ENCODE measurements at places on chromosomes 12 and 14.

- peak; percentile 57 for DNase-seq
These were observed 19.0 kb upstream of the GPRC5A start for GRCh38 chr12:12872139-12872933.

DNA sequence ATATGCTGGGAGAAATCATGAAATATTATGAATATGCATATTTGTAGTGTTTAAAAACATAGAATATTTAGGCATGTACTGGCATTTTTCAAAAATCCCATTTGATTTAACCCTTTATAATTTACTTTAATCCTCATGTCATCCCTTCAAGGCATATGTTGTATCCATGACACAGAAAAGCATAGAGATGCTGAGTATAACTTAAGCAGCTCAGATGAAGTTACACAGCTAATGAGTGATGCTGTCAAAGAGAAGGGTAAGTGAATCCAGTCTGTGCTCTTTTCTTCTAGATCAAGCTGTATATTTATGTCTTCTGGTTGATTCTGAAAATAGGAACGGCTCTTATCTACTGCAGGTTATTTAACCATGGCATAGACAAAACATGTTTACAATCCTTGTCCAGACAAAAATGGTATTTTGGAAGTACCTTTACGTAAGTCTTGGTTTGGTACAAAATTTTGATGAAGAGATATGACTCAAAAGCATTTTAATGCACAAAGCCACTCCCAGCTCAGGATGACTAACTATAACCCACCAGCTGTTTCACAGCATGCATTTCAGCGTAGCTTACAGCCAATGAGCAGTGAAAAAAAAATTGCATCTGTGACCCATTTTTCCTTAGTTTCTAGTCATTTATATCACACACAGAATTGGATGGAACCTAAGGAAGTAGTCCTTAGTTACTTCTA lies 201.7 kb downstream of the STXBP6 start:
- DNase-seq = peak; percentile 71

DNA sequence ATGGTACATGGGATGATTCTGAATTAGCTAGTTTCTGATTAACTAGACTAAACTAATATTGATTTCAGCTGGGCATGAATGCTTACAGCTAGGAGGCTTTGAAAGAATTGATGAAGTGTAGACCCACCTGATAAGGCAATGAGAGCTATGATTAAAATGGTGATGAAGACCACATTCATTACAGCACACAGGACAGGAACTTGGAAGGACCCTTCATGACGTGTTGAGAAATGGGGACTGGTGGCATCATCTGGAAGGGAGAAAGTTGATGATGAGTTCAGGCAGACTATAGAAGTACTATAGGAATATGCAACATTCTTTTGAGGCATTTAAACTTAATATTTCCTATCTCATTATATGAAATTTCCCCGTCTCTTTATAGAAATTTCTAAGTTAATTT lies 4.5 kb downstream of the CD69 start:
- no peak for DNase-seq

DNA sequence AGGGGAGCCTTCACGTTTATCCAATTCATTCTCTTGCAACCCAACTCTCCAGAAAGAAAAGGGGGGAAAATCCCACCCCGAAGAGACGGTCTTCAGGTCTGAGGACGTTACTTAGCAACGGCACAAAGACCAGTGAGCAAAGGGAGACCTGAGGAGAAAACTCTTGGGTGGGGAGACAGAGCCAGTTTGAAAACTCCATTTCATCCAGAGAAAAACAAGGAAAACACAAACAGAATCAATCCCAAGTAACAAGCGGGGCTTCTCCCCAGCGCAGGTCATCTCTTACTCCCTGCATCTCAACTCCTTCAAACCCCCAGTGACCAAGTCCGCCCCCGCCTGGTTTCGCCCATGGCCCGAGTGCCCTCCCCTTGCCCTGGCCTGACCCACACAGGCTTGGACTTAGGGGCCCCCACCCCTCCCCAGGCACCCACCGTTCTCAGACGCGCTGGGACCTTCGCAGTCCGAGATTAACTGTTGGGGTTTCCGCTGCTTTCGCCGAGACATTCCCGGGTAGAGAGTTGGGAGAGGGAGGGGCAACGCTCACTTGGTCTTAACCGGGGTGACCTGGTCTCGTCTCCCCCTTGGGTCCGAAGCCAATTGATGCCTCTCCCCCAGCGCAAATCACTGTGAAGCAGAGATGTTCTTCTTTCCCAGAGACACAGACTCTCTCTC lies 10.4 kb upstream of the SALL2 start:
- no peak for DNase-seq

DNA sequence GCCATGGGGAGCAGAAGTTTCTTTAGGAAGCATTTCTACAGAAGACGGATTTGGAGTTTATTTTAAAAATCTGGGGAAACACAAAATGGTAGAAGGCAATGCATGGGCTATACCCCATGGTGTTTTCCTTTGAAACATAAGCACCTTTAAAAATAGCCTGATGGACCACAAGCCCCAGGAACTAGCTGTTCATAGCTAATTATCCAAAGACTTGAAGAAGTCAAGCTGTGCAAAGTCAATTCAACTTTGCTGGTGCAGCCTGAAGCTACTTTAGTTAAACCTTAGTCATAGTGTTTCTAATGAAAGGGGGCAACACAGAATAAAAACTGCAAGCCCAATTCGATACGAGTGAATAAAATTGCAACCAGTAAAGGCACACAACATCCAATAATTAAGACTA lies 732.5 kb downstream of the GALC start:
- DNase-seq = no peak

- DNase-seq = no peak
These were observed 205.7 kb downstream of the TTC8 start for GRCh38 chr14:89029961-89030694.

DNA sequence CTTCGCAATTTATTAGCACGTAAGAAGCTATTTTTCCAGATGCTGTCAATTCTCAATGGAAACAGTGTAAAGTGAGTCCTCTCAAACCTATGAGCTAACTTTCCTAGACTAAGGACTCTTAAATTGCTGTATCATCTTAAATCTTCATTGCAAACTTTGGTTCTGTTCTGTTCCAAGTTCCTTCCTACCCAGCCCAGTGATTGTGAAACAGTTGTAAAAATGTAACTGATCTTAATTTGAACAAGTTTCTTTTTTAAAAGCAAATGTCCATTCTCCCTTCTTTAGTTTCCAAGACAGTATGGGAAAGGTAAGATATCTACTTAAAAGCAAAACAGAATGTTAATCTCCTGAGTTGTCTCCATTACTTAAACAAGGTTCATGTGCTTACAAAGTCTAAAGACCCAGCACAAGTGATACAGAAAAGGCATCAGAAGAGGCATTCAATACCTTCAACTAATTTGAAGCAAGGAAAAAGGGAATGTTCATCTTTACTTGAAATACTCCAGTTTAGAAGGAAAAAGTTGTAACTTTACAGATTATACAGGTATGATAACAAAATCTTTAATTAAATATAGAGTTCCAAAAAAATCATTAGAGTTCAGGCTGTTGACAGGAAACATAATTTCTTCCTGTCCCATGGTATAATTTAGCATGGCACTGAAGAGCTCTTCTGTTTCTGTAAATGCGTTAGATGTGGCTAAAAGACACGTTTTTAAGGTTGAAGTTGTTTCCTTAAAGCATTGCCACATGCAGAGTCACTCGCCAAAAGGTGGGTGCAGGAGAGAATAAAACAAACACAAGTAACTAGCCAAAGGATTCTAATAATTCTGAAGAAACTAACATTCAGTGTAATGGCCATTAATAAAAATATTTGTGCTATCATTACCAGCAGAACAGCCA lies 101.5 kb upstream of the USP15 start:
- no peak for DNase-seq

- DNase-seq = peak; percentile 11
These were observed 1058.4 kb downstream of the LRFN5 start for GRCh38 chr14:42665083-42665482.

DNA sequence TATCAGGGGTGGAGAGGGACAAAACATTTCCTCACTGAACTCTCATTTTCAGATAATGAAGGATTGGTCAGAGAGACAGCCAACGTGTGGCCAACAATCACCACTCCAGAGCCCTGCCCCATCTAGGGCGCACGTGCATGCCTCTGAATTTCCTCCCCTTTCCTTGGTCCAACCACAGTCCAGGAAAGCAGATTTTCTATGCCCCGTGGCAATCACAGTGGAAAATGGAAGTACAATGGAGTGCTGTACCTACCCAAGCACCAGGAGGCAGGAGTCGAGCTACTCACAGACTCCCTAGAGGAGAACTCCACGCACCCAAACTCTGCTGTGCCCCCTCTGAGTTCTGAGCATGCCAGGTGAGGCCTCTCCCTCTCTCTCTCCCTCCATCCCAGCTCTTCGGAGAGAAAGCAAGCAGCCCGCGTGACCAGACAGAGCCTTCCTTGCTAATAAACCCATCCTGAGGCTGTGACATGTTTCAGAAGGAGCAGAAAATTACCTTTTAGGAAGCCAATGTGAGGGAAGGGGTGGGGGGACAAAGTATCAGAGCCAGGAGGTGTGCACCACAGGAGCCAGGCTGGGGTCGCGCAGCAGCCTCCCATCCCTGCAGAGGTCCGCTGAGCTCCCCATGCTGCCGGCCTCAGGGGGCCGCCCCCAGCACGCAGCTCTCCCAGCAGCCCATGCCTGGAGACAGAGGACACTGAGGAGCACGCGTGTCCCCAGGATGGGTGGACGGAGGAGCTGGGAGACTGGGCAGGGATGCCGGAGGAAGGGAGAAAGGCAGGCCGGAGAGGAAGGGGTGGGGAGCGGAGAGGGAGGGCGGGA lies 73.4 kb downstream of the PITPNM2 start:
- no peak for DNase-seq

DNA sequence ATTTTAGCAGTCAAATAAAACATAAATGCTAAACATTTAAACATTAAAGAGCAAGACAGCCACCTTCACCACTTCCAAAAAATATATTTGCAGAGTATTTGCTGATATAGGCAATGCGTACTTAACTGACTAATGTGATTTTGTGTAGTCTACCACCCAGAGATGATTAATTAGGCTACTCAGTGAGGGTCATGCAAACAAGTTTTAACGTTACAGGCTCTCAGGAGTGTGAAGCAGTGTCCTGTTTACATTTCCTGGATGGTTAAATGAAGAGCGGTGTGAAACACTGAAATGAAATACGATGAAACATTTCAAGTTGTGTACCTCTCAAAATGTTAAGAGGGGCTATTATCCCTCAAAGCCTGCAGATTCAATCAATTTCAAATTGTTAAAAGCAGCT lies 165.8 kb upstream of the LRIG3 start:
- no peak for DNase-seq

DNA sequence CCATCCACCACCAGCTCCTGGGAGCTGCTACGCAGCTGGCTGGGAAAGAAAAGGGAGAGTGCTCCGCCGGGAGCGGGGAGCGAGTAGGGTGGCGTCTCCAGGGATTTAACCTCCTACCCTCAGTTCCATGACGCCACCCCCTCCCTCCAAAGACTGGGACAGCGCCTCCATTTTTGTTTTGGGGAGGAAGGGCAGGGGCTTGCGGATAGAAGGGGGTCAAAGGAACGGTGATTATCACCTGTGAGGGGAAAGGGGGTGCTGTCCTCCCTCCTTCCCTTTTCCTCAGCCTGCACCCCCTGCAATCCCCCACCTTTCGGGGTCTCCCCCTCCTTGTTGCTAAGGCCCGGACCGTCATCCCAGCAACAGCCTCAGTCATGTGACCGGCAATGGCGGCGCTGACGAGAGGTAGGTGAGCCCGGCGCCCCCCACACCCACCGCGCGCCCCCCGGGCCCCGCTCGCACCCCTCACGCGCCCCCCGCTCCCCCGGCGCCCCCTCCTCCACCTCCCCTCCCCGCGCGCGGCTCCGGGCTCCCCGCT lies at the start of gene DTX3:
Gene DTX3, plus strand, starts transcription at position 371 of the 538 bp plus-strand sequence. CDS start 1,694 bp downstream, outside the sequence.
- peak; percentile 64 for DNase-seq

- DNase-seq = no peak
These were observed 13.7 kb downstream of the TRIM9 start for GRCh38 chr14:51081209-51081608.

DNA sequence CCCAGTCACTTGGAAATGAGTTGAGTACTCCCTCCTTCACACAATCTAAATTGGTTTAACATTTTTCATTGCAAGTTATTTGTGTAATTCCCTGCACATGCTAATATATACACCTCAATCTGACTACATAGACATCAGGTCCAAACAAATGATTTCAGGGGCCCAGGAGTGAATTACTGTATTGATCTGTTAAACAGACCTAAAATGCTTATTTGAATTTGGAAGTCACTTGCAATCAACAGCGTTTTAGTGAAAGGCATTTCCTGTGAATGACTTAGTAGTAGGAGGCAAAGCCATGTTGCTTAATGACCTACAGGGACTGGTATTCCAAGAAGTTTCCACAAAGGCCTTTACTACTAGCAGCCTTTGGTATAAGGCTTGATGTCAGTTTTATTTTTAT lies 22.6 kb upstream of the SLC15A5 start:
- DNase-seq = no peak

DNA sequence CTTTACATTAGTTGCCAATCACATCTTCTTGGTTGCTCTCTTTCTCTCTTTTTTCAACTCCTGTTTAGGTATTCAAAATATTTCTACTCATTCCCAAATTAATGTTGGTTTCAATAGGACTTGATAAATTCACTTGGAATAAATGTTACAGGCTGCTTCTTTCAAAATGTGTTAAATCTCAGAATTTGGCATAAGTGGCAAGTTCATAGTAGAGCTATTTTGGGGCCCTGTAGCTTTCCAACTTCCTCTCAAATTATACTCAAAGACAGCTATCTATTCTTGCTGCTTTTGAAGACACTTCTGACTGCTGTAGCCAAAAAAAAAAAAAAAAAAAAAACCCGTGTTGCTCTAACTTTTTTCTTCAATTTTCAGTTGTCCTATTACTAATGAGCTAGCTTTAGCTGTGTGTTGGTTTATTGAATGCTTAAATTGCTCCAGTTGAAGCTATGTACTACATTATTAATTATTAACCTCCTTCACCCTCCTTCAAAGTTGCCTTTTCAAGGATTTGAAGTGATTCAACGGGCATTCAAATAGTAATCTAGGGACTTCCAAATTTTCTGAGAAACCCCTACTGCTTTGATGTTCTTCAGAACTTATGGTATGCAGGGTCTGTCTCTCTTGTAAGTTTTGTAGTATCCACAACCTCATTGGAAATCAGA lies 554.6 kb upstream of the FLRT2 start:
- no peak for DNase-seq

DNA sequence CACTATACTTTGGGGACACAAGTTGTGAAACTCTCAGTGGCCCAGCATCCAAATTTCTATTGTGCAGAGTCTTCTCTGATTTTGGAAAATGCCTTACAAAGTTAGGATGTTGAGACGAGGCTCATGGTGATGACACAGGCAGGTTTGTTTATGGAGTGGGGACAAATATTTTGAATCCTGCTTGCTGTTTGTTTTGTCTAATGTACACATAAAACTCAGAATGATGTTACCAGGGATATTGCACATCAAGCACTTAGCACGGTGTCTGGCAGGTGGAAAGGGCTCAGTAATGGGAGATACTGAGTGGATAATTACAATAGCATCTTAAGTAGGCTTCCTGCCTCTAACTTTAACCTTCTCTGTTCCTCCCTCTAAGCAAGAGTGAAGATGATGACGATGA lies 628.9 kb upstream of the TBX3 start:
- DNase-seq = no peak

GRCh38 chr14:104581521-104581920 lies 2.0 kb downstream of the C14orf180 start:
- no peak for DNase-seq

- DNase-seq = no peak
These were observed 200.9 kb downstream of the APAF1 start for GRCh38 chr12:98845957-98846356.

- DNase-seq = peak; percentile 57
These were observed 19.7 kb upstream of the FAM222A start for GRCh38 chr12:109693653-109694600.

- no peak for DNase-seq
These were observed 264.4 kb downstream of the DPF3 start for GRCh38 chr14:72629534-72629933.
